ENCODE measurements at places on chromosomes 12 and 14. TPM values are rescaled to one million over a fixed set of nuclear protein-coding genes. Genes with fewer than 3 reads are reported as not detected.

GRCh38 chr14:24130717-24131548, 474 bp downstream of the FITM1 start:
- DNase-seq: no peak

- DNase-seq: no peak
These were observed 603 bp upstream of the ENDOU start for GRCh38 chr12:47725893-47726292.

DNA sequence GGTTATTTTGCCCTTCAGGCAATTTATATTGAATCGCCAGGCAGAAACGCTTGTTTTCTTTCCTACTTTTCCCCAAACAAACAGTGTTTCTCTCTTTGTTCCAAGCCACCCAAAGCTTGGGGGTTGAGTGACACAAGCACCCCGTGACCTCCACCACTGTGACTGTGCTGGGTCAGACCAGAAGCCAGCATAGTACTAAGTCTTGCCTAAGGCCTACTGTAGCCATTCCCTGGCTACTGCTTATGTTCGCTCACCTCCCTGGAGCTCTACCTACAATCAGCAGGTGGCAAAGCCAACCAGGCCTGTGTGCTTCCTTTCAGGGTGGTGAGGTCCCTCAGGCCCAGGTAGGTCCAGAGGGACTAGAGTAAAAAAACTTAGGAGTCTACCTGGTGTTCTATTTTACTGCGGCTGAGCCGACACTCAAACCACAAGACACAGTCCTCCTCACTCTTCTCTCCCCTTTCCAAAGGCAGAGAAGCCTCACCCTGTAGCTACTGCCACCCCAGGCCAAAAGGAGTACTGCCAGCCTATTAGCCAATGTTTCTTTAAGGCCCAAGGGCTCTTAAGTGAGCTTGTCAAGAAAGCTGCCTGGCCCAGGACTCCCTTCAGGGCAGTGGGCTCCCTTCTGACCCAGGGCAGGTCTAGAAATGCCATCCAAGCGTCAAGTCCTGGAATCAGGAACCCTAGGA, 411.8 kb upstream of the MIS18BP1 start:
- no peak for DNase-seq

- DNase-seq: no peak
These were observed 127.6 kb downstream of the SLC38A6 start for GRCh38 chr14:61108496-61109141.

DNA sequence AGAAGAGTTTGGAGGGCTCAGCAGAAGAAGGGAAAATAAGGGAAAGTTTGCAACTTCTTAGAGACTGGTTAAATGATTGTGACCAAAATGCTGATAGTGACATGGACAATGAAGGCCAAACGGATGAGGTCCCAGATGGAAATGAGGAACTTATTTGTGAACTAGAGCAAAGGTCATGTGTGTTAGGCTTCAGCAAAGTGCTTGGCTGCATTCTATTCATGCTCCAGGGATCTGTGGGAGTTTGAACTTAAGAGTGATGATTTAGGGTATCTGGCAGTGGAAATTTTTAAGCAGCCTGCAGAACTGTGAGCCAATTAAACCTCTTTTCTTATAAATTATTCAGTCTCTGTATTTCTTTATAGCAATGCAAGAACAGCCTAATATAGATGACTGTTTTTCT, 88.9 kb upstream of the ARHGAP5 start:
- DNase-seq: no peak

Gene ARHGEF40
- 78.4 TPM for polyA plus RNA-seq

All from renal pelvis (tissue), 12 donors.